Right renal pelvis (tissue), 4 donors: ENCODE measurements at places on chromosomes 12 and 14.

GRCh38 chr12:101604132-101604531, 9.4 kb downstream of the MYBPC1 start:
- no peak for DNase-seq

DNA sequence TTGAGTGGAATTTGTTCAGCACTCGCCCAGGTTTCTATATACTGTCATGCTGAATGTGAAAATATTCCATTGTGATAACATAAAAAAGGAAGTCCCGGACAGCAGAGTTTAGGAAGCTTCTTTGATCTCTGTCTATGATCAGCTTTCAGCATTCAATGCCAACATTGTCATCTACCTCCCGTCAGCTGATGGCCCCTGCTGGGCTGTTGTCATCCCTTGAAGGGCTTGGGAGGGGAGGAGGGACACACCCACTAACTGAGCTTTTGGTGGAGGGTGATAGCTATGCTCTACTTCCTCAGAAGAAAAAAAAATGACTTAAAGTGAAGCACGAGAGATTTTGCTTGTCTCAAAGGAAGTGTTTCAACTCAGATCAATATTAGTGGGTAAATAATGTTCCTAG, 4.7 kb upstream of the KRT77 start:
- no peak for DNase-seq

DNA sequence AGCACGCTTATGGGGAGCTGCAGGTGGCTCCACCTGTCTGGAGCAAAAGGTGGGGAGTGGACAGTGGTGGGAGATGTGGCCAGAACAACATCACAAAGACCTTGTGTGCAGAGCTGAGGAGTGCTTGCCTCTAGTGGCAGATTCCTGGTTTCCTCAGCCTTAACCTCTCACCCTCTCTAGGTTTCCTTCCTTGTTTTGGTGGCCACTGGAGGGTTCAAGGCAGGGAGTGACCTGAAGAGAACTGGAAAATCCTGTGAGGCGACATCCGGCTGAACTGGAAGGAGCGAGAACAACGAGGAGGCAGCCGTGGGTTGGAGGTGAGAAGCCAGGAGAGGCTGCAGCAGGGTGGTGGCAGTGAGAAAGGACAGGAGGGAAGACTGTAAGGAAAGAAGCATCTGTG, 6.3 kb upstream of the FLVCR2 start:
- DNase-seq = no peak

DNA sequence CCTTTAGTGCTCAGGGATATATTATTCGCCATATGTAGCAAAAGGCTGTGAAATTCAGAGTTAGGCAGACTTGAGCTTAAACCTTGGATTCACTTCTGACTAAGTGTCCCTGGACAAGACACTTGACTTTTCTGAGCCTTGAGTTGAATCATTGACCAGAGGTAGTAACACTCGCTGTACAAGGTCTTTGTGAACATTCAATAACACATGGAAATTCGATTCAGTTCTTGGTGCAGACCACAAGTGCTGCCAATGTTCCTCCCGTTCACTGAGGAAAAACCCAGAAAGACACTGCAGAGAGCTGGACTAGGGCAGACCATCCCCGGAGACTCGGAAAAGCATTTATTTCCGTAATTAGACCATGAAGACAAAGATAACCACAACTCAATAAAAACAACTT, 901.4 kb downstream of the AACS start:
- no peak for DNase-seq

GRCh38 chr12:54486173-54486867, 11.2 kb upstream of the NCKAP1L start:
- DNase-seq = no peak

- no peak for DNase-seq
These were observed 42.0 kb upstream of the C12orf75 start for GRCh38 chr12:105288311-105288996.

DNA sequence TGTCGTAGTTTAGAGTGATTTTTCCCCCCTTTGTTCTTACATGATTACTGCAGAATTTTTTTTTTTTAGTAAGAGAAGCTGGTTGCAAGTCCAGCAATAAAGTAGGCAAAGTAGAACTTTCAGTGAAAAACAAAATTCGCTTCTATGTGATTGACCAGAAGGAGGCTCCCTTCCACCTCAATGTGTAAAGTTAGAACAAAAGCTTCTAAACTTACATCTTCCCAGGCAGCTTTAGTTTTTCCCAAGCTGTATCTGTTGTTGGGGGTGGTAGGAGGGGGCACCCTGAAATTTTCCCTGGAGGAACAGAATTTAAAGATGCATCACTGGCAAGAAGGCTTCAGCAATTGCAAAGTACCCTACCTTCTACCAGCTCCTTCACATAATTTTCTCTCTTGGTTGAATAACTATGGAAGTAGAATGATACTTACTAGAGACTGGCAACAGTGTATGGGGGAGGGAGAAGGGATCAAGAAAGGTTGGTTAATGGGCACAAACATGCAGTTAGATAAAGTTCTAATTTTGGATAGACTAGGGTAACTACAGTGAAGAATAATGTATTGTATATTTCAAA, 87.3 kb upstream of the E2F7 start:
- DNase-seq = peak; percentile 37

DNA sequence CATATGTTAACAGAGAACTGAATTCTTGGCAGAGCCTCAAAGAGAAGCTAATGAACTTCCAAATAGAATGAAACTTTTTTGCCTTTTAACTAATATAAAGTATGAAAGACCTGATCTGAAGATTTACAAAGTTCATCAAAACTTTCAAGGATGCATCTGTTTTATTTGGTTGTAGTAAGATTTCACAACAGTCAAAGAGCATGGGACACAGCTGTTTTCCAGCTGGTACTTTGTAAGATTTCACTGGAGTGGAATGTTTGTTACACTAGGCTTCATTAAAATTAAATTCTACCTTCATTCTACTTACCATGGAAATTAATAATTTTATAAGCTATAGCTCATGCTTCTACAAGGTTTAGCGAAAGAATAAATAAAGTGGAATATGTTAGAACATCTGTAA, 351.2 kb downstream of the SLC6A15 start:
- no peak for DNase-seq

DNA sequence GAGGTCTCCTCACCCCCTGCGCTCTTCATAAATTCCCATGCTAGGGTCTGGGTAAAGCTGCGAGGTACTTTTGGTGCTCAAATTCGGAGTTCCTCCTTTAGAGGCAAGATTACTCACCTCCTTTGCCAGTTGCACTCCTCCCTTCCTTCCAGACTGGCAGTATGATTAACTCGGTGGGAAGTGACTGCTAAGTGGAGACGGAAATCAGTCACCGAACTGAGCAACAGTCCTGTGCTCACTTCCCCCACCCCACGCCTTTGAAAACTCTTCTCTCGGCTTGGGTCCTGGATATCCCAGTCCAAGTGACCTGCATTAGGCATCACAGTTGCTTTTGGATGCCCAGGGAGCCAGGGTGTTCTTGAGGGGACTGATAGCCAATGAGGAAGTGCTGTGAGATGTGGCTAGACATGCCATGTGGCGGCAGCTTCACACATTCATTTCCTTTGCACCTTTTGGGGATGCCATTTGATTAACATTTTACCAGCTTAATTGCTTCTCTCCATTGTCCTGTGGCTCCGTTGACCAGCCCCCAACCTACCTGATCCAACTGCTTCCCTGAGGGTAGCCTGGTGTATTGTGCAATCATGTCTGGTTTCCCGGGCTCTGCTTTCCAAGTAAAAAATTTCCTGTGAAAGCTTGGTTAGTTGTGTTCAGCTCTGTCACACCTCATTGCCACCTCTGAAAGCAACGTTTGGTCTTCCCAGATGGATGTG, 840 bp downstream of the PNP start:
- peak; percentile 41 for DNase-seq

- DNase-seq = no peak
These were observed 62.3 kb upstream of the TMPO start for GRCh38 chr12:98453070-98453469.
